ENCODE measurements at places on chromosomes 7 and 10.

DNA sequence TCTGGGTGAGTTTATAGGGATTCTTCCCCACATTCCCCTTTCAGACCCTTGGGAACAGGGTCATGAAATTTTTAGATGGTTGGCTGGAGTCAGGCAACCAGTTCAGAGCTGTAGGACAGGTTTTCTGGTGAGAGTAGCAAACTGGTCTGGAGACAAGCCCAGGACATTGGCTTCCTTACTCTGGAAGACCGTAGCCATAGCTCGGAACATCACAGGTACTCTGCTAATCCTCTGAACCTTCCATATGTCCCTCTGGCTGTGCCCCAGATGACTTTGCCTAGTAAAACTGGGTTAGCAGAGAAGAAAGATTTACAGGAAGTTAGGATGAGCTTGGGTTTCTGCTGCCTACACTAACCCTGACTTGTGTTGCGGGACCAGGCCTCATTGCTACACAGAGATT is 104.5 kb upstream of the MKLN1 start:
- DNase-seq: no peak

GRCh38 chr7:141838581-141838980 is 2.7 kb downstream of the PRSS37 start:
- DNase-seq: no peak

GRCh38 chr7:145845345-145845744 is 271.3 kb upstream of the CNTNAP2 start:
- no peak for DNase-seq

DNA sequence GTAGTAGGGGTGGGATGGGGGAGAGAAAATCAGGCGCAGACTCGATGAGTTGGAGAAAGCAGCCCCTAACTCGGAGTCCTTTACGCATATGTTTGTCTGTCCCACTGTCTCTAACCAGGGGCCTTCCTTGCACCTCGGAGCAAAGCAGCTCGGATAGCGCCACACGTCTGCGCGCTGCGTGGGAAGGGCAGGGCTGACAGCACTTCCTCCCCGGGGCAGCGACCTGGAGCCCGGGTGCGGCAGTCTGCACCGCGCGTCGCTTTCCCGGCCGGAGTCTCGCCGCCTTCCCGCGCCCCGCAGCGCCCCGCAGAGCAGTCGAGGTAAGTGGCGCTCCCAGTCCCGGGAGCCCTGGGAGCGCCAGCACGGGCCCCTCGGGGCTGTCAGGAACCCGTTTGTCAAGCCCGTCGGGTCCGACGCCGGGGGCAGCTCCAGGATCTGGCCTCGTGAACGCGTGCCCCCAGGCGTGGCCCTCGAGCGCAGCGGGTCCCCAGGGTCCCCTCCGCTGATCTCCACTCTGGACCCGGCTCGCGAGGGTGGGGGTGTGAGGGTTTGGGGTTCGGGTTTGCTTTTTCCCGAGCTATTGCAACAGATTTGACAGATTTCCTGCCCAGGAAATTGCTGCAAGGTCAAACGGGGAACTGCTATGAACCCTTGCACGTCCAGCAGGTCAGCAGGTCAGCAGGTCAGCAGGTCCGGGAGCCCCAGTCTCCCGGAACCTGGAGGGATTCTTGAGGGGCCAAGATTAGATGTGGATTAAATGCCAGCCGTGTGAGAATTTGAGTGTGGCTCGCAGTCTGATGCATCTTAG is 597 bp downstream of the APBB1IP start:
- DNase-seq: no peak

- DNase-seq: no peak
These were observed 621.2 kb downstream of the REEP3 start for GRCh38 chr10:64142395-64142794.

GRCh38 chr10:5684971-5685763 is 529 bp downstream of the TASOR2 start:
- DNase-seq: peak; percentile 86

GRCh38 chr10:97574374-97575126 is 2.0 kb downstream of the ANKRD2 start:
- peak; percentile 39 for DNase-seq

DNA sequence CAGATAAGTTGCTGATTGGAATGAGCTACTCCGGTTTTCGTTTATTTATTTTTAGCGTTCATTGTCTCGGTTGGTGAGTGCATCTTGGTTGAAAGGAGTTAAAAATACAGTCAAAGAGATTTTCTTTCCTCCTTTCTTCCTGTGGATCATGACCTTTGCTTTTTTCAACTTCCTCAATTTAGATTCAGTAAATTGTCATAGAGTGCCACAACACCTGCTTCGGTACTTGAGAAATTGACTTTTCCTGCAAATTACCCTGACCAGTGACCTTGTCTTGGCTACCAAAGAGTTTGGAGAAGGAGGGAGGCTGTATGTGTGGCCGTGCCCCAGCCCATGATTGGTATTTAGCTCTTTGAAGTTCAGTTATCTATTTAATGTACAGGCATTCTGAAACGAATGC is 128.7 kb downstream of the FAM204A start:
- DNase-seq: no peak

GRCh38 chr7:90761584-90761983 is 165.5 kb downstream of the CDK14 start:
- DNase-seq: peak; percentile 47

GRCh38 chr7:4132221-4132620 is 549.9 kb upstream of the FOXK1 start:
- no peak for DNase-seq

DNA sequence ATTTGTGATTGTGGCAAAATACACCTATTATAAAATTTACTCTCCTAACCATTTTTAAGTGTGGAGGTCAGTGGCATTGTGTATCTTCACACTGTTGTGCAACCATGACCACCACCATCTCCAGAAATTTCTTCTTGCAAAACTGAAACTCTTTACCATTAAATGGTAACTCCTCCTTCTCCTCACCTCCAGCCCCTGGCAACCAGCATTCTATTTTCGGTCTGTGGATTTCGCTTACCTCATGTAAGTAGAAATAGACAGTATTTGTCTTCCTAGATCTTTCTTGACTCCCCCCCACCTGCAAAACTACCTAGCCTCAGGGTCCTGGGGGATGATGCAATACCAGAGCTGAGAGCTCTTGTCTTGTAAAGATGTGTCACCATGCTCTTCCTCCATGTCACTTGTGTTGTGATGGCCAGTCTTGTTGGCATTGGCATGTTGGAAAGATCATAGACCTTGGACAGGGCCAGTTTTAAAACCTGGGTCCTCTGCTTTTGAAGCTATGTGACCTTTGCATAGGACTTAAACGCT is 71.1 kb upstream of the EMX2 start:
- no peak for DNase-seq

GRCh38 chr10:117413928-117414618 is 38.8 kb upstream of the PDZD8 start:
- peak; percentile 14 for DNase-seq

GRCh38 chr10:36602374-36602773 is 523.0 kb upstream of the ANKRD30A start:
- peak; percentile 83 for DNase-seq

DNA sequence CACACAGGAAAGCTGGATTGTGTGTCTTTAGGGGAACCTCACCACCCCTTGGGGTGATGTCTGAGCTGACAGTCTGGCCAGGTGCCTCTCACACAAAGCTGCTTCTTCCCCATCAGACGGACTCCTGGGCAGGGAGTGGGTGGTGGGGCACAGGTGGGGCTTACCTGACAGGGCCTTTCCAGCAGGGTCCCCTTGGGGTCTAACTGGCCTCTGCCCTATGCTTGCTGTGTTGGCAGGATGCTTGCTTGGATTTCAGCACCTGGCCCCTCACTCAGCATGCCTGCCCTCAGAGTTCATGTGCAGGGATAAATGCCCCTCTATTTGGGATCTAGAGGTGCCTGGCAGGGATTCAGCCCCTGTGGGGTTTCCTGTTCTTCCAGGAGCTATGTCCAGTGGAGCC is 496.9 kb upstream of the ZMIZ1 start:
- DNase-seq: no peak

GRCh38 chr10:131905603-131906268 is 4.9 kb downstream of the PPP2R2D start:
- no peak for DNase-seq

DNA sequence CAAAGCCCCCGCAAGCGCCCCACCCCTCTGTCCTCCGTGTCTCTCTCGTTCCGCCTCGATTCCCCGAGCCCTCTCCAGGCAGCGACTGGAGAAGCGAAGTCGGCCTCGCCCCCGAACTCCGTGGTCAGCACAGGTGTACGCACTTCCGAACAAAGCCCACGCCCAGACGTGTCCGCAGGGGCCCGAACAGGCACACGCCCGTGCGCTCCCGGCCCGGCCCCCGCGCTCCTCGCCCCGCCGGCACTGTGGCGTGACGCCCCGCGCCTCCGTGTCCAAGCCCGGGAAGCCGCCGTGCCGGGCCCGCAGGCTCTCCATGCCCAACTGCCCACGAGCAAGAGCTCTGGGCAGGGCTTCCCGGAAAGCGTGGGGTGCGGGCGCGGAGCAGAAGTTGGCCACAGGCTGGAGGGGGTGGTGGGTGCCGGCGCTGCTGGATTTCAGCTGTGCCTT is 662 bp downstream of the NRCAM start:
- DNase-seq: no peak

DNA sequence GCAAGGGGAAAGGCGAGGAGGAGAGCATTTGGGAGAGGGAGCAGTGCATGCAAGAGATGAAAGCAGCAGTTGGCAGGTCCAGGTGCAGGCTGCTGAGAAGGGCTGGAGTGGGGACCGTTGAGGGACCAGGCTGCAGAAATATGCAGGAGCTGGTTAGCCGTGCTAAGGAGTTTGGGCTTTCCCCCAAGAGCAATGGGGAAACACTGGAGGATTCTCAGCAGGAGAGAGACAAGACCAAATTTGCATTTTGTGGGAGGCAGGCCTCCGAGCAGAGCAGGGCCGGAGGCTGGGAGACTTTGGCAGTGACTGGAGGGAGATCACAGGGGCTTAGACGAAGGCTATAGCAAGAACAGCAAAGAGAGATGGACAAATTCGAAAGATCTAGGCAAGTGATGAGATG is 11.8 kb downstream of the BTBD16 start:
- DNase-seq: no peak

DNA sequence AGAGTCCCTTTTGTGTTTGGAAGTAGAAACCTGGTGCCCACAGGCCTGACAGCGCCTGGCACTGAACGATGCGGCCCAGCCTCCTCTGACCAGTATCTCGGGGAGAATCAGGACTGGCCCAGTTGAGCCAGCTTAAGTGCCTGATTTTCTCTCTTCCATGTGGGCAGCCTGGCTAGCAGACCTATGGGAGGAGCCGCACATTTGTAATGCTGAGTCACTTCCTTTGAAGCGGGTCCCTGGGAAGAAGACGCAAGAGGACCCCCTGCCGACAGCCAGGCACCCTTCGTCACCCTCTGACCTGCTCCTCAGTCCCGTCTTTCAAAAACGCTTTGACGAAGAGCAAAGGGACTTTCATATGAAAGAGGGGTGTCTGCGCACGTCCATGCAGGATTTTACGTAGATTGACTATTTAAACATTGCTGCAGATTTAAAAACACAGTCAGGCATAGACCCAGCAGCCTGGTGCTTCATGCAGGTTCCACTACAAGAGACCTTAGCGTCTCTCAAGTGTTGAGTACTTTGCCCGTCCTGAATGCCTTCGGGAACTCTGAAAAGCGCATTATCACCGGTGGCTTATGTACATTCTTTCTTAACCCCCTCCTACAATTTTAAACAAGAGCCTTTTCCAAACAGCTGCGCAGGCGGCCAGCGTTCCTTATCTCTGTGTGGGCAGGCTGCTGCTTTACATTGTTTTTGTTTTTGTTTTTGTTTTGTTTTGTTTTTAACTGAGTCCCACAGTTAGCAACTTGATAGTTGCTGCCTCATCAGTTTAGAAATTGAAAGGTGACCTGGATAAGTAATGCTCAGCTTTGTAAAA is 36.5 kb upstream of the AP5Z1 start:
- peak; percentile 95 for DNase-seq

GRCh38 chr10:65030263-65030662 is 1509.1 kb downstream of the REEP3 start:
- DNase-seq: no peak

- DNase-seq: peak; percentile 94
These were observed 101.9 kb upstream of the PIP4K2A start for GRCh38 chr10:22816298-22816653.

- DNase-seq: peak; percentile 27
These were observed 117.6 kb downstream of the DIP2C start for GRCh38 chr10:571688-572451.

DNA sequence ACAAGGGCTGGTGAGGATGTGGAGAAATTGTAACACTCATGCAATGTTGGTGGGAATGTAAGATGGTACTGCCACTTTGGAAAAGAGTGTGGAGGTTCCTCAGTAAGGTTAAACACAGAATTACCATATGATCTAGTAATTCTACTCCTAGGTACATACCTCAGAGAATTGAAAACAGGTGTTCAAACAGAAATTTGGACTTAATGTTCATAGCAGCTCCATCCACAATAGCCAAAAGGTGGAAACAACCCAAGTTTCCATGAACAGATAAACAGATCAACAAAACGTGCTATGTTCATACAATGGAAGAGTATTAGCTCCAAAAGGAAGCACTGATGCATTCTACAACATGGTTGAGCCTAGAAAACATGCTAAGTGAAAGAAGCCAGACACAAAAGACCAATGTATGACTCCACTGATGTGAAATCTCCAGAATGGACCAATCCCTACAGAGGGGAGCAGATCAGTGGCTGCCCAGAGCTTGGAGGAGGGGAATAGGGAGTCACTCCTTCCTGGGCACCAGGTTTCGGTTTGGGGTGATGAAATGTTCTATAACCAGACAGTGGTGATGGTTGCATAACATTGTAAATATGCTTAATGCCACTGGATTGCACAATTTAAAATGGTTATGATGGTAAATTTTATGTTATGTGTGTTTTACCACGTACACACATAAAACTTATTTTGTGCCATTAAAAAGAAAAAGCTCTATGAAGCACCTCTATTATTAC is 5.7 kb upstream of the WDR86 start:
- peak; percentile 83 for DNase-seq

DNA sequence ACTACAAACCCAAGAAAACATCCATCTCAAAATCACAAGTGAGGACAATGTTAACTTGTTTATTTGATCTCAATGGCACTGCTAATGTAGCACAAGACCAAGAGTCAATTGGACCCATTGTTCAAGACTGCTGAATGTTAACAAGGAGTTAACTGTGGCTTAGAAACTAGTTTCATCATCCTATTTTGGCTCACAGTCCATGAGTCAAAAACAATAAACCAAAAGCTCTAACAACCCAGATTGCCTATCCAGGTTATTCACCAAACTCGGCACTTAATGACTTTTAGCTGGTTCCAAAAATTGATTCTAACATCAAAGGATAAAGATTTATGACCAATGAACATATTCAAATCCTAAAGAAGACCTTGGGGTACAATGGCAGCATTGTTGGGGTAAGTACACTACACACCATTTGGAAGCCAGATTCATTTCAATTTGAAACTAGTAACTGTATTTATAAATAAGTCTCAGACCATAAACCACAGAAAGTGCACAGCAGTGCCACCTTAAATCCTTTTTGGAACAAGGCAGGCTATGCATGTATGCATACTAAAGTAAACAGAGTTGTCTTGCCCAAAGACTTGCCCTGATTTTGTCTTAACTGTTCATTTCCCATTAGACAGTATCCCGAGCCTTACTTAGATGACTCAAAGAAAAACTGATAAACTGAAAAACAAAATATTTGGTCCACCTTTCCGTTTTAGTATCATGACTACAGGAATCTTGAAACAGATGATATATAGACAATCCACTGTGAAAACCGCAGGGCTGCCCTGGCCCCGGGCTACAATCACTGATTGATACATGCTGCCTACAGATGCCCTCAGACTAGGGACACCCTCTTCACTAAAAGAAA is 84.5 kb downstream of the SRPK2 start:
- peak; percentile 68 for DNase-seq

- DNase-seq: peak; percentile 30
These were observed 41.9 kb upstream of the PRKAR1B start for GRCh38 chr7:768881-769504.
